ENCODE measurements at places on chromosomes 5 and 9.

DNA sequence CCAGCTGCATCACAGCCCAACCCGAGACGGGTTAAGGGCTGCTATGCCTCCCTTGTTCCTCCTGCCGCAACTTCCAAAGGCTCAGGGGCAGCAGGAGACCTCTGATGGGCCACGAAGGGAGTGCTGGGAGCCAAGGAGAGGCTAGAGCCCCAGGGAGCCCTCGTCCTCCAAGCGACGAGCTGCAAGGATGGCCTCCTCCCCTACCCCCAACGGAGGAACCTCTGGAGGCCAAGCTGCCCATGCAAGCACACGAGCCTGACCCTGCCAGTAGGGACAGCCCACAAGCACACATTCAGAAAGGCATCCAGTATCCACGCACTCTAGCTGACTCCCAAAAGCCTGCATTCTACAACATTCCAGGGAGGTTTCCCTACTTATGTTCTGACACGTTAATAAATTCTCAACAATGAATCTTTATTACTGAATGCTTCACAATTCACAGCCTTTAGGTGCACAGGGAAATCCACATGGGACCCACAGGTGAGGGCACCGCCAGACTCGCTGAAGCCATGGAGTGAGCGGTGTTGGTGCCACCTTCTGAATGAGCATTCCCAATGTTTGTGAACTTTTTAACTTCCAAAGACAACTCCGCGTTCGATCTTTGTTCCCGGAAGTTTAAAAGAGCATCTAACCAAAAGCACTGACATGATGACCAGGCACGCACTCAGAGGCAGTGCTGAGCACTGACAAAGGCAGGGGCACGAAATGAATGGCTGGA is 28.7 kb downstream of the IPPK start:
- DNase-seq, result no peak

- DNase-seq, result no peak
These were observed 123.5 kb upstream of the SLCO6A1 start for GRCh38 chr5:102622262-102622661.

DNA sequence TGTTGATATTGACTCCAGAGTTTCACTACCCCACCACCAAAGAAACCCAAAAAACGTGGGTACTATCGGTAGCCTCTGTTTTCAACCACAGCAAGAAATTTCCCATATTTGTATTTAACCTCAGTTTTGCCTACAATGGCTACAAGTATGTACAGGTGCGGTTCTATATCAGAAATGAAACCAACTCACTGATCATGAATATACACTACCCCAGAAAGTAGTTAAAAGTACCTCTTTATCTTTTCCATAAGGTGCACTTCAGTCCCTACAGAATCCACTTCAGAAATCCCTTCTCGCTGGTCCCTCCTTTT is 140.6 kb upstream of the SLC12A2 start:
- no peak for DNase-seq

DNA sequence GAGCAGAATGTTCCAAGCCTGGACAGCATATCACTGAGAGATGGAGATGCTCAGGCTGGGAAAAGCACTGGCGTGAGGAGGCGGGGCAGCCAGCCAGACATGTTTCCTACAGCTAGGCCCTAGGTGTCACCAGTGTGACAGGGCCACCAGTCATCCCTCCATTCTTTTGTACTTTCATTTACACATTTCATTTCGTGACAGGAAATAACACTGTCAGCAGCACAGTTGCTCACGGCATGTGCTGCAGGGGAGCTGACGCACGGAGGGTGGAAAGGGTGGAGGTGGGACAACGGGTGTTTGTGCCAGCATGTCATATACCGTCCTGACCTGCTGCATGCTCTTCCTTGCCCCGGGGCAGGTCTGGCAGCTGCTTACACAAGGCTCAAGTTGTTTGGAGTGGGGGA is 14.8 kb upstream of the CEMIP2 start:
- no peak for DNase-seq

GRCh38 chr9:110291921-110292557 is 35.7 kb upstream of the TXN start:
- no peak for DNase-seq

DNA sequence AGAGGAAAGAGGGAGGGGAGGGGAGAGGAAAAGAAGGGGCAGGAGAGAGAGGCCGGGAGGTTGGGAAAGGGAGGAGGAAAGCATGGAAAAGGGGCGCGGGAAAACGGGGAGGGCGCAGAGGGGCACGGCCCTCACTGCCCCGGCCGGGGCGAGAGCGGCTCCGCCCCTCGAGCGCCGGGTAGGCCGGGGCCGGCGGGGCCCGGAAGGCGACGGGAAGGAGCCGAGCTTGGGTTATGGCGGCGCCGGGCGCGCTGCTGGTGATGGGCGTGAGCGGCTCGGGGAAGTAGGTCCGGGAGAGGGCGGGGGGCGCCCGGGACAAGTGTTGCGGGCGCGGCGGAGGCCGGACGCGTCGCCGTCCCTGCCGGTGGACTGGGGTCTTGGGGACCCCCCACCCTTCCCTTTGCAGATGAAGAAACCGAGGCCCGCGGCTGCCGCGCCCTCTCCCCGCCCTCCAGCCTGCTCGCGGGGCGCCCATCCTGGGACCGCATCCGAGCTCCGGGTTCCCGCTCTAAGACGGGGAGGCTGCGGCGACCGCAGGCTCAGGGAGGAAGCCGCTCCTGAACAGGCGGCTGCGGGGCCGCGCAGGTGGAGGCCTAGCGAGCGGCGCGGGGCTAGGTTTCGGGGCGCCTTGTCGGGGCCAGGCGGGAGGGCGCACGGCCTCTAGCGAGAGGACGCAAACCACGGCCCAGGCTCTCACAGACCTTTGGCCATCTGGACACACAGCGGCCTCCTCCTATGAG is at the start of gene IDNK:
IDNK (plus strand) TSS at position 205 of the 740 bp plus-strand sequence; CDS start at position 234, 29 bp downstream.
- no peak for DNase-seq

GRCh38 chr9:130264414-130265350 is 878 bp upstream of the HMCN2 start:
- no peak for DNase-seq
